ENCODE measurements at places on chromosomes 12 and 14.
A peak's percentile ranks its signal among the peaks of the same experiment; 100 is the strongest.

- no peak for DNase-seq
Measured at GRCh38 chr12:28938581-28939235, 210.4 kb upstream of the FAR2 start.

DNA sequence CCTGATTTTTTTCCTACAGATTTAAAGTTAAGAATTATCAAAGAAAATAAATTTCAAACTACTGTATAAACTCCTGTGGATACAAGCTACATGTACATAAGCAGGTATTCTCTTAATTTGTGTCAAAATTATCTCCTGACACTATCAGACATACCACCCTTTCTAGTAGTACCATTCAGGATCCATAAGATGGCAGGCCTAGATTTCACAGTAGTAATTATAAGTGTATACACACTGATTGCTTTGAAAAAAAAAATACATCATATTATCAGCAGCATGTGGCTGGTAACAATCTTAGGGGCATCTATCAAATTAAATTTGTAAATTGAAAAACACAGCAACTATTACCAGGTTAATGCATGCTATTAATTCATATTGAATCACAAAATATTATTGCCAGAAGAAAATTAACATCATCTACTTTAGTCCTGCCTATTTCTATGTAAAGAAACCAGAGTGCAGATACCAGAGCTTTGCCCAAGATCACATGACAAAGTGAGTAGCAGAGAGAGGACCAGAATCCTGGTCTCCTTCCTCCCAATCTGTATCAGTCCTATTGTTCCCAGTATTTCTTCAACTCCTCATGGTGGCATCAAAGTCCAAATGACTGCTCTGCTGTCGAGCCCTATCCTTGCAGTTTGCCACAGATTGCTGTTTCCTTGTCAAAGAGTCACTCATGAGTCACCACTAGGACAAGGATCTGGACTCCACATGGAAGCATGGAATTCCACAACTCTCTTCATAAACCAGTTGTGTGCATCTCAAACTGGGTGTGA, 27.7 kb upstream of the CALM1 start:
- DNase-seq: no peak

DNA sequence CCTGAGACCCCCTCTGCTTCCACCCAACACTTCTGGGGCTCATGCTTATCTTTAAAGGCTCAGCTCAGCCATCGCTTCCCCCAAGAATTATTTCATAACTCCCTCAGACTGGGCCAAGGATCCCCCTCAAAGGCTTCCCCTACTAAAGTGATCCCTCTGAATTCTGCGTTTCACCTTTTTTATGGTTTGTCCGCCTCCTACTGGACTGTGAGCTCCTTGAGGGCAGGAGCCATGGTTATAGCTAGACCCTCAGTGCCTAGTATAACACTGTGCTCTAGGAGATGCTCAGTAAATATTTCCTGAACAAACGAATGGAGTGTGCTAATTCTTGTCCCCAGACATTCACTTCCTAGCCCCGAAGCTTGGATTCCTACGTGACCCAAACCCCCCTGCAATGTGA, 20.5 kb upstream of the SRRM4 start:
- no peak for DNase-seq

DNA sequence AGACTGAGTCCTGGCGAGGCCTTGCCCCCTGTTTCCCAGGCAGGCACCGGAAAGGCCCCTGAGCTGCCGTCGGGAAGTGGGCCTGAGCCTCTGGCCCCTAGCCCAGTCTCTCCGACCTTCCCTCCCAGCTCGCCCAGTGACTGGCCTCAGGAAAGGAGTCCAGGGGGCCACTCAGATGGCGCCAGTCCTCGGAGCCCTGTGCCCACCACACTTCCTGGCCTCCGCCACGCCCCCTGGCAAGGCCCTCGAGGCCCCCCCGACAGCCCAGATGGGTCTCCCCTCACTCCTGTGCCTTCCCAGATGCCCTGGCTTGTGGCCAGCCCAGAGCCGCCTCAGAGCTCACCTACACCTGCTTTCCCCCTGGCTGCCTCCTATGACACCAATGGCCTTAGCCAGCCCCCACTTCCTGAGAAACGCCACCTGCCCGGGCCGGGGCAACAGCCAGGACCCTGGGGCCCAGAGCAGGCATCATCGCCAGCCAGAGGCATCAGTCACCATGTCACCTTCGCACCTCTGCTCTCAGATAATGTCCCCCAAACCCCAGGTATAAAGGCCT, 10.9 kb downstream of the TNS2 start:
- DNase-seq: no peak

DNA sequence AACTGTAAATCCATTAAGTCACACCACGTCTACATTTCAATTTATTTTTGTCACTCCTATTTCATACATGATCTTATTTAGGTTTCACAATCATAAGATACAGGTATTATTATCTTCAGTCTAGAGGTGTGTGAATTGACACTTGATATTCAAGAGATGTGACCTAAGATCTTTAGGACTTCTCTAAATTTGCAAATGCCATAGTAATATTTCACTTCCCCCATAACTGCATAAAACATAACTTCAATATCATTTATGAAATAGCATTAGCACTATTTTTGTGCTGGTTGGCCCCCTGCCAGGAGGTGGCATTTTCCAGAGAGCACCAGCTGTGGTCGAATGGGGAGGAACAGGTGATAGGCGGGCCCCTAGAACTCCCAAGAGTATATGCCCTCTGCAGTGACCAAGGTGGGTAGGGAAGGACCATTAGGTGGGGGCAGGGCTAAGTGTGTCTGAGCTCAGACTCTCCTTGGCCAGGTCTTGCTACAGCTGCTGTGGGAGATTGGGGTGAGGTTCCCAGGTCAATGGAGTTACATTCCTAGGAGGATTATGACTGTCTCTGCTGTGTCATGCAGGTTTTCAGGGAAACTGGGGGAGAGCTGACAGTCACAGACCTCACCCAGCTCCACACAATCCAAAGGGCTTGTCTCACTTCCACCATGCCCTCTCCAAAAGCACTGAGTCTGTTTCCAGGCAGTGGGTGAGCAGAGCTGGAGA, 49.2 kb upstream of the ERGIC2 start:
- no peak for DNase-seq

DNA sequence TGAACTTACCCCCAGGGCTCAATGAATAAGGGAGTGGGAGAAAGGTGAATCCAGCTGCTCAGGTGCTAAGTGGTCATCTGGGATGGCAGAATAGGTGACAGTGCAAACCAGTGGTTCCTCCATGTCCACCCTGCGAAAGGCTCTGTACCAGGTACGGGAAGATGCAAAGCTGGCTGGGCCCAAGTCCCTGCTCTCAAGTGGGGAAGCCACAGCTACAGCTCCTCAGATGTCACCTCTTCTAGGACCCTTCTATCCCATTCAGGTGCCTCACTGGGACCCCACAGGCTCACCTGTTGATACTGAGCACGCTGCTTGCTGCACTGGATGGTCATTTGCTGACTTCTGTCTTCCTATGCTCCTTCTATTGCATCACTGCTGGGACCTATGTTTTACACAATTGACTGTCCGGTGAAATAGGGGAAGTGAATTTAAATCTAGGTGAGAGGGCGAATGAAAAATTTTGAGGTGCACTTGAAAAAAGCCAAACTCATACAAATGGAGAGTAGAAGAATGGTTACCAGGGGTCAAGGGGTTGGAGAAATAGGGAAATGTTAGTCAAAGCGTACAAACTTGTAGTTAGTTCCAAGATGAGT, 20.3 kb upstream of the PPP4R4 start:
- no peak for DNase-seq

DNA sequence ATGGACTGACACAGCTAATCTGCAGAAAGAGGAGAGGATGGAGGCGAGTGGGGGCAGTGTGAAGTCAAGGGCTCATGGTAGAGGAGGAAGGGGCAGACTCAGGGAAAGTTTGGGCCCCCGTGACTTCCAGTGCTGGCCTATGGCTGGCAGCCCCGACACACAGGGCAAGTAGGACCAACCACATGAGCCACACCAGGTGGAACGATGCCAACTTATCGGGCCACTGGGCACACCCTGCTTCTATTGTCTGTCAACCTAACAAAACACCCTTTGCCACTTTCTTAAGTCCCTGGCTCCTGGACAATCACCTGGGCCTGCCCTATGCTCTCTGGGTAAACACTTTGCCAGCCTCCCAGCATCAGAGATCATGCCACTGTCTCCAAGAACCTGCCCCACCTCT, 65.2 kb upstream of the PSMC1 start:
- no peak for DNase-seq

- DNase-seq: no peak
Measured at GRCh38 chr14:76918256-76918781, 92.1 kb downstream of the LRRC74A start.

DNA sequence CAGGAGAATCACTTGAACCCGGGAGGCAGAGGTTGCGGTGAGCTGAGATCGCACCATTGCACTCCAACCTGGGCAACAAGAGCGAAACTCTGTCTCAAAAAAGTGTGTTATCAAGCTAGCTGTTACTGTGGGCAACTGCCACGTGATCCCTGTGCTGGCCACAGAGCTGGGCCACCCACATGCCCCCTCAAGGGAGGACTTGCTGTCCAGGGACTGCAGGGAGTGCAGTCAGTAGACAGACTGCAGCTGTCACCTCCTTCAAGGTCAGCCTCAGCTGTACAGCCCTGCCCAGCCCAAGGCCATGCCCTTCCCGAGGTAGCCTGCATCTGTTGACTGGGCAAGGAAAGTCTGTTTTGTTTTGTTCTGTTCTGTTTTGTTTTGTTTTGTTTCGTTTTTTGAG, 46.6 kb upstream of the BICDL1 start:
- no peak for DNase-seq

DNA sequence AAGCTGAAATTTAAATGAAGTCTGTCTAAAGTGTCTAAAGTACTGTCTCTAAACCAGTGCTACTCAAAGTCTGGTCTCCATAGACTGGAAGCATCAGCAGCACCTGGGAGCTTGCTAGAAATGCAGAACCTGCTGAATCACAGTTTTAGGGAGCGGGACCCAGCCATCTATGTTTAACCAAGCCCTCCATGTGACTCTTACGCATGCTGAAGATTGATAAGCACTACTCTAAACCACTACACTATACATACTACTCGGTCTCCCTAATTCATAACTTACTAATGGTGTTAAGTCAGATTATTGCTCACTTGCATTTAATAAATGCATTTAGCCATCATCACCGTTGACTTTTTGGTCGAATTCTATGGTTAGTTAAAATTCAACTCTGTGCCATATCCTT, 88.8 kb downstream of the SLC25A21 start:
- DNase-seq: no peak

DNA sequence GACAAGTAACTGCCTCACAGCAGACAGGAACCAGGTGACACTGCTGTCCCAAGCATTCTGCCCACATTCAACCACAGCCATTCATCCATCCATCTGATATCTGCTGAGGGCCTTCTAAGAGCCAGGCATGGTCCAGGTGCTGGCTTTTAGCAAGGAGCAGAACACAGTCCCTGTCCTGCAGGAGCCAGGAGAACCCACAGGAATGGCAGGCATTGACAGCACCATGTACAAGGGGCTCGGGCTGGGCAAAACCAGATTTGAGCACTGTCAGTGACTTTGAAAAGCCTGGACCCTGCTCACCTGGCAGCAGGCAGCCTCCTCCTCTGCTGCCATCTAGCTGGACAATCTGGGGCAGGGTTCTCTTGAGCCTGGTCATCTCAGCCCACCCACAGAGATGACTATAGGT, 137.0 kb downstream of the ZFP36L1 start:
- no peak for DNase-seq

DNA sequence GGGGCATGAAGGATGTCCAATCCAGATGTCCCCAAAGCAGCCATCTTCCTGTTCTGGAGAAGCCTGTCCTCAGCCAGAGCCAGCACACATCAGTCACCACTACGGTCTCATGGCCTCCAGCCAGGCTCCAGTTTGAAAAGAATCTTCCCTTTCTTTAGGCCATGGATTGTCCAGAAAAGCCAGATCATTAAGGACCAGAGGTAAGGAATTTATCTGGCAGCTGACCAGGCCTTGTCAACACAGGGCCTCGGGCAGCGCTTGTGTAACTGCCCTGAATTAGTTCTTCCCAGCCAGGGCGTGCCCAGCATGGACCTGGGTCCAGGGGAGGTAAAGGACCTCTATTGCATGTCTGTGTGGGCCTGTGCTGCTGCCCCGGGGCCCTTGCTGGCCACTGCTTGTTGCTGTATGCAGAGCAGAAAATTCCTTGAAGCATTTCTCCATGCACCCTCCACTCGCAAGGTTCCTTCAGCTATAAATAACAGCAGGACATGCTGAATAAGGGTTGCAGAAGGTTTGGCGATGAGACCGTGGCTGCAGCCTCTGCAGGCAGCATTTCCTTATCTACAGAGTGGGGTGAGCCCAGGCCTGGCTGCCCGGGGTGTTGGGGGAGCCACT, 21.7 kb upstream of the VPS37B start:
- no peak for DNase-seq

DNA sequence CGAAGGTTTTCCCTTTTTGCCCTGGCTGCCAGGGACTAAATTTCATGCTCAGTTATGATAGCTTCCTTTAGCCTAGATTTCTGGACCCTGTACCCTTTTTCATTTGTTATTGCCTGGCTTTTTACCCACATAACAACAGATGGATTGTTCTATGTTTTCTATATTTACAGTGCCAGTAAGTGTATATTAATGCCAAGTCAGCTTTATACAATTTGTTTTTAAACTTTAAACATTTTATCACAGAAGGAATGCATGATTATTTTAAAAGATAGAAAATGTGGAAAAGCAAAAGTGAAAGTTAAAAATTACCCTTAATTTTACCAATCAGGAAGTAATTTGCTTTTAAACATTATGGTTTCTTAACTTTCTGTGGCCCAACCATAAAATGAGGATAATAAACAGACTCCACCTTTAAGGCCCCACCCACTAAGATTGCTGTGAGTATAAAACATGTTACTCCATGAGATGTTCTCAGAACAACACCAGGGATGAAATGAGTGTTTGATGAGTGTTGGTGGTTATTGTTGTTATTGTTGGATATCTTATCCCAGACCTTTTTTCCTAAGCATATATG, 496.8 kb downstream of the EGLN3 start:
- no peak for DNase-seq

GRCh38 chr12:52318241-52318990, 2.8 kb downstream of the KRT83 start:
- DNase-seq: no peak

- peak; percentile 85 for DNase-seq
Measured at GRCh38 chr12:52307836-52308805, 13.1 kb downstream of the KRT83 start.

- no peak for DNase-seq
Measured at GRCh38 chr14:25001156-25001555, 48.8 kb downstream of the STXBP6 start.

GRCh38 chr12:118773956-118774723, 207.2 kb upstream of the SRRM4 start:
- DNase-seq: no peak

GRCh38 chr14:20387576-20387975, 25.7 kb downstream of the TEP1 start:
- DNase-seq: no peak

DNA sequence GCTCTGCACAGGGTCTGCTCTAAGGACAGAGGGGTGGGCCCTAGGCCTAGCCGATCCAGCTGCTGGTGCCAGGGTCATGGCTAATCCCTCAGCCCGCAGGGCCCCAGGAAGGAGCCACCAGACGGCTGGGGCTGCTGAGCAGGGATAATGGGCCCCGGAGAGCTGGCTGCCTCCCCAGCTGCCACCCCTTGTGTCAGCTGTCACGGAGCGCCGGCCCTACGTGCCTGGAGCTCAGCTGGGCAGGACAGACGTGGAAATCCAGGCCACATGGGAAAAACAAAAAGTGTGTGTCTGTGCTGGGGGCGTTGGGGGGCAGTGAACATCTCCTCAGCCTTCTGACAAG, 36.2 kb downstream of the CHGA start:
- DNase-seq: no peak
